ENCODE measurements at places on chromosomes 2 and 18.

GRCh38 chr2:208034503-208035140 lies 9.3 kb upstream of the PLEKHM3 start:
- no peak for DNase-seq

- DNase-seq: no peak
Measured at GRCh38 chr2:233440314-233440713, 86.0 kb downstream of the DGKD start.

GRCh38 chr18:26568926-26569665 lies 20.7 kb upstream of the KCTD1 start:
- no peak for DNase-seq

DNA sequence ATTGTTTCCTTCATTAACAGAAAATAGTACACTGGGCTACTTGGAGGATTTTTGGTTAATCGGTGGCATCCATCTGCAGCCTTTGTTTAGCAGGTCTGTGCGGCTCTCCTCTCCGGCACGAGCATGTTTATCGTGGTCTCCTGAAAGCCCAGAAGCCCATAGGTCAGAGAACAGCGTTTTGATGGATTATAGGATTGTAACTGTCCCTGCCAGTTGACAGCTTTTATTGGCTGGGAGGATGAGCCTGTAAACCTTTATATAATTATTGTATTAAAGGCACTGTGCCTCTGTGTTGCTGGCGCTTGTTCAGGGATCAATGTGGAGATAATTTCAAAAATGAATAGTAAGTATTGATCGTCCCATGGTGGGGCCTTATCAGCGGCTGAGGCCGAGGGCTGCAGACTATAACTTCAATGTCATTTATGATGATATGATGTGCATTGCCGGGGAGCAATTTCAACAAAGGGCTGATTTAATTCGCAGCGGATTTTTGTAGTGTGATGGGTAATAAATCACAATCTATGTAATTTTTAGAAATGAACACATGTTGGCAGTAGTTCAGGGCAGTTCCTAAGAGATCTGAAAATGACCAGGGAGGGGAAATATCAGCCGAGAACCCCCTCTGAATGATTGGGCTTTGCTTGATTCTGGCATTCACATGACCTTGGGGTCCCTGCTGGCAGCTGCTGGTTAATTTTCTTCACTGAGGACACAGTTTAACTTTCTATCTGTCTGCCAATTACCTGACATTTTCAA lies 736.1 kb downstream of the GALR1 start:
- no peak for DNase-seq

DNA sequence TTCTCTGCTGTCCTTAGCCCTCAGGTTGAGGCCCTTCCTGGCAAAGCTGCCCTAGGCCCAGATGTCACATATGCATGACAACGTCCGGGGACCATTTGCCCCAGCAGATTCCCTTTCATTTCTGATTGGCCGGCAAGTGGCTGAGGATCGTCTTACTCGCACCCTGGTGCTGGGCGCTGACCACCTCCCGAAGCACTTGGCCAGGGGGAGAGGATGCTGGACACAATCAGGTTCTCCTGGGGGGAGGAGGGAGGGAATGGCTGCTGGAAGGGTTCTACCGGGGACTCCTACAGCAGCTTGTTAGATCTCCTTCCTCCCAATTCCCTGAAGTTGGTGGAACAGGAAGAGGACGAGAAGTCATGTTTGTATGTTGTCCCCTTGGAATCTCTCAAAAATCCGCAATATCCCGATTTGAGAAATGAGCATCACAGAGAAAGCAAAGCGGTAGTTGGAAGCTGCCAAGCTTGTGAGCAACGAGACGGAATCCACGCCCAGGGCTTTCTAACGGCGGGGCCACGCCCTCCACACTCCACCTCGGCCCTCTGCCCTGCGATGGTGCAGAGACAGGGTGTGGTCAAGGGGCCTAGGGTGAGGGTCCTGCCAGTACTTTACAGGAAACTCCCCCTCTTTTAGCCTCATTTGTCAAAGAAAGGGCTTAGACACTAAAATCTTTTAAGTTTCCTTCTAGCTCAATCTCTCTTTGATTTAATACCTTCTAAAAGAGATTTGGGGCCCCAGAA lies 61.8 kb upstream of the YWHAQ start:
- peak; percentile 38 for DNase-seq

GRCh38 chr2:164600763-164601162 lies 20.5 kb downstream of the GRB14 start:
- no peak for DNase-seq

DNA sequence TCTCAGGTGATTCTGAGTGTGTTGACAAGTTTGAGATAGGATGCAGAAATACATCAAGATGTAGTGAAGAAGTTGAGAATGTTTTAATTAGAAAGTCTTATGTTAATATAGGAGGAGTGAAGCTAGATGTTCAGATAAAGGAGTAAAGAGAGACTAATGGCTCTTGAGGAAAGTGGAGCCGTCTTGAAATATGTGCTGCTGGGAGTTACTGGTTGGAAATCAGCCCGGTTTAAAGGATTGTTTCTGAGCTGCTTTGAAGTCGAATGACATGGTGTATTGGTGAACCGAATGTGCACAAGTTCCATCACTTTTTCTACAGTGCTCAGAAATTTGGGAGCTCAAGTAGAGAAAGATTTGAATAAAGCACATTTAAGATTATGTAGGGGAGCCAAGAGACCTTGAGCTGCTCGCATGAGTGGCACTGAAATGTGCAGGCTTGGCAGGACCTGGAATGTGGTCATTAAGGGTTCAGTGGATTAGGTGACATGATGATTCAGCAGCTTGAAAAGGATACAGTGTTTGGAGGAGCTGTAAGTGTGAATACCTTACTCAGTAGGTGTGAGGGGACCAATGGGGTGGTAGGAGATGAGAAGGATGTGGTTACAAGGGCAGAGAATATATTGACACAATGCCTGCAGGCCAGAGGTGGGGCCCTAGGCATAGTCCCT lies 68.6 kb downstream of the CAB39 start:
- DNase-seq: no peak

GRCh38 chr18:44887227-44887631 lies 206.5 kb downstream of the SETBP1 start:
- peak; percentile 60 for DNase-seq

DNA sequence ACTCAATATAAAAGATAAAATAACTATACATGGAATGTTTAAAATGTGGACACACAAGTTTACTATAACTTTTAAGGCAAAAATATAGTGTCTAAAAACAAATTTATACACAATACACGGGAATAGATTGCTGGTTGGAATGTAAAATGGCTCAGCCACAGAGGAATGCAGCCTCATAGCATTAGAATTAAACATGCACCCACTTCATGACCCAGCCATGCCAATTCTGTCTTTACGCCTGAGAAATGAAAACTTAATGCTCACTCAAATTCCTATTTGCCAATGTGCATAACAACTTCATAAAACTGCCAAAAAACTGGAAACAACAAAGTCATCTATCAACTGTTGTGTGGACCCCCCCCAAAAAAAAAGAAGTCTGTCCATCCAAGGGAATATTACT lies 1006.6 kb upstream of the POU3F3 start:
- DNase-seq: no peak

- no peak for DNase-seq
Measured at GRCh38 chr2:15546297-15547098, 14.6 kb downstream of the NBAS start.

GRCh38 chr2:229344151-229344551 lies 73.1 kb upstream of the PID1 start:
- peak; percentile 45 for DNase-seq

- no peak for DNase-seq
Measured at GRCh38 chr2:65728477-65729180, 296.2 kb upstream of the SPRED2 start.

- DNase-seq: no peak
Measured at GRCh38 chr2:121398853-121399252, 113.9 kb upstream of the TFCP2L1 start.

- no peak for DNase-seq
Measured at GRCh38 chr18:23397907-23398306, 55.2 kb upstream of the RIOK3 start.

DNA sequence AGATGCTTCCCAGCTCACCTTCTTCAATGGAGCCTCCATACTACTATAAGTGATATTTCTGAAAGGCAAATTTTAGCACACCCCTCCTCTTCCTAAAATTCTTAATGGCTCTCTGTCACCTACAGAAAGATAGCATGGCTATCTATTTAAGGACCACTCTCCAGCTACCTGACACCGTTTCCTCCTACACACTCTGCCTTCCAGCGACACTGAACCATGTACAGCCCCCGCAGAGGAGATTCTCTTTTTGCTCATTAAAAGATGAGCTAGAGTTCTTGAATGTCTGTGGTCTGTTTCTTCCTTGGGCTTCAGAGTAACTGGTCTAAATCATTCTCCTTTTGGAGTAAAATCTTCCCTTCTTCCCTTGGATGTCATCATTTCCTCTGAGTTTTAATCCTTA lies 38.4 kb upstream of the GAREM1 start:
- DNase-seq: no peak

DNA sequence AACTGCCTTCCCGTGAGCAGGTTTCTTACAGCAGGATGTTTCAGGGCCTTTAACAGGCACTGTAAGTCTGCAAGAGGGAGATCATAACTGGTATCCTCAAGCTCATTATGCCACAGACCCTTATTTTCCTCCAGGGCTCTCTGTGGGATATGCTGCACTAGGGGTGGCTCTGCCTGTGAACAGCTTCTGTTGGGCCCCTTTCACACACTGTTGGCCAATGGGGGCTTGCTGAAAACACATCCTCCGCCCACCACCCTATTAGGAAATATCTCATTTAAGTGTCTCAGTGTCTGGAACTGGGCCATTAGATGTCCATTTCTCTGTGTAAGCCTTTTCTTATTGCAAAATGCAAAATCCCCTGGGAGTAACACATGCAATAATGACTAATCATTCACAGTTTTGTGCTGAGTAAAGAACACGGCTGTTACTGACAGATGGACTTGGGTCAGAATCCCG lies 414.3 kb upstream of the HS6ST1 start:
- DNase-seq: peak; percentile 91

GRCh38 chr2:159910951-159911350 lies 112.9 kb upstream of the CD302 start:
- no peak for DNase-seq

DNA sequence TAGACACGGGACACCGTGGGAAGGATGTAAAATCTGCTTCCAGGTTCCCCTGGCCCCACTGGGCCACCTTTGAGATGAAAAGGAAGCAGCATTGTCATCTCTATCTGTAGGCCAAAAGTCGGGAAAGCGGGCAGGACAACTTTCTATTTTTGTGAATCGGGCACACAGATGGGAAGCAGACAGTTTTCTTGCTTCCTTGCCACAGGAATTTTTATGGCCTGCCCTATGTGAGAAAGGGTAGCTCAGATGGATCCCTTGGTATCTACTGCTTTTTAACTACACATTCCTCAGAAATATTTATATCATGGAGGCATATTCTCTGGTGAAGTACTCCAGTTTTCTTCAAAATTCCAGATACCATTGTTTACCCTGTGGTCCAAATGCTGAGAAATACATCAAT lies 735.5 kb downstream of the CBLN2 start:
- no peak for DNase-seq

DNA sequence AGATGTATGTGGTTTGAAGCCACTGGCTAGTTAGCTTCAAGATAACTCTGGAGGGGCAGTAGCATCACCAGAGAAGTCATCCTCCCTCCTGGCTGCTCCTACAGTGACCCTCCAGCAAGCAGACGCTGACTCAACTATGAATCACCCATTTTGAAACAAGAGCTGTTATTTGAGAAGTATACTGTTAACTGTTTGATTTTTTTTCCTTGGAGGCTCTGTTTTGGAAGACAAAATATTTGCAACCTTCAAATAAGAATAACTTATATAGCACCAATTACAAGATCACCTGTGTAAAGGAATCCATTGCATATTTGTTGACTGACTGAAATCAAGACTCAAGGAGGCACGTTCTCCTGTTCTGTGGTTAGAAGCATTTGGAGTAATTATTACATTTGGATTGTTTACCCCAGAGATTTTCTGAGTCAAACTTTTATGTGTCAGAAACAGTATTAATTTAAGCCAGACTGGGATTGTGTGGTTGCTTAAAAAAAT lies 313.8 kb downstream of the MTX2 start:
- DNase-seq: peak; percentile 91

GRCh38 chr2:127675331-127676261 lies at the start of gene LIMS2:
Gene LIMS2, minus strand, starts transcription at chr2:127675530. Its CDS starts 506 bp downstream, at chr2:127675024.
- DNase-seq: no peak

DNA sequence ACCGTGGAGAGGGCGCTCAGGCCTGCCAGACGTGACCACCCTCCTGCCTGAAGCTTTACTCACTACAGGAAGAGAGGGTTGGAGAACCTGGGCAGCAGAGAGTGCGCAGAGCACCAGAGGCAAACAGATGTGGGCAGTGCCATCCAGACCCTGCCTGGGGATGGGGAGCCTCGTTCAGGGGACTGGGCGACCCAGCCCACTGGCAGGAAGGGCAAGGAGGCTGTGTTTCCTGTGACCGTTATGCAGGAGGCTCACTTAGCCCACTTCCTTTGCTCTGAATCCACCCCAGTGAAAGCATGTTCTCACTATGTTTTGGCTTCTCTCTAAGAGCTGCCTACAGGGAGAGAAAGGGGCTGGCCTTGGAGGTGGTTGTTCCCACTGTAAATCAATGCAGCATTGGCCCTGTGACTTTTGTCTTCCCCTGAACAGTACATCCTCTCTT lies 23.0 kb upstream of the ACKR3 start:
- no peak for DNase-seq

GRCh38 chr18:9738266-9738969 lies 30.3 kb downstream of the RAB31 start:
- no peak for DNase-seq

- no peak for DNase-seq
Measured at GRCh38 chr2:102013206-102014040, 21.7 kb downstream of the IL1R2 start.

DNA sequence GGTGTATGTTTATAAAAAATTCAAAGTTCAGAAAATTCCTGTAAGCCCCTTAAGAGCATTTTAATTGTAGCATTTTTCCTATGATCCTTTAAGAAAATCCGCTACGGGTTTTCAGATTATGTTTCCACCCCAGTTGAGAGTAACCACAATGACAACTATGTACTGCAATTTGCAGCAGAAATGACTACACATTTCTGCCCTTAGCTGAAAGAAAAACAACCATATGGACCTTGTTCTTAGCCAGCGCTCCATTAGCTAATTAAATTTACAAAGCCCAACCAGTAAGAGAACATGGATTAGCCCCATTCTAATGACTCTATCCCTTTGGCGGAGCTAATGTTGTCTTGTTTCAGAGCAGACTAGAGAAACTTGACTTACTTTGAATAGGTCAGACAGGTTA lies 247.6 kb downstream of the SLC8A1 start:
- peak; percentile 45 for DNase-seq
